Endothelial cell of umbilical vein (primary cell): ENCODE measurements at places on chromosomes 6 and 20. TPM values are rescaled to one million over a fixed set of nuclear protein-coding genes. Genes with fewer than 3 reads are reported as not detected.

DNA sequence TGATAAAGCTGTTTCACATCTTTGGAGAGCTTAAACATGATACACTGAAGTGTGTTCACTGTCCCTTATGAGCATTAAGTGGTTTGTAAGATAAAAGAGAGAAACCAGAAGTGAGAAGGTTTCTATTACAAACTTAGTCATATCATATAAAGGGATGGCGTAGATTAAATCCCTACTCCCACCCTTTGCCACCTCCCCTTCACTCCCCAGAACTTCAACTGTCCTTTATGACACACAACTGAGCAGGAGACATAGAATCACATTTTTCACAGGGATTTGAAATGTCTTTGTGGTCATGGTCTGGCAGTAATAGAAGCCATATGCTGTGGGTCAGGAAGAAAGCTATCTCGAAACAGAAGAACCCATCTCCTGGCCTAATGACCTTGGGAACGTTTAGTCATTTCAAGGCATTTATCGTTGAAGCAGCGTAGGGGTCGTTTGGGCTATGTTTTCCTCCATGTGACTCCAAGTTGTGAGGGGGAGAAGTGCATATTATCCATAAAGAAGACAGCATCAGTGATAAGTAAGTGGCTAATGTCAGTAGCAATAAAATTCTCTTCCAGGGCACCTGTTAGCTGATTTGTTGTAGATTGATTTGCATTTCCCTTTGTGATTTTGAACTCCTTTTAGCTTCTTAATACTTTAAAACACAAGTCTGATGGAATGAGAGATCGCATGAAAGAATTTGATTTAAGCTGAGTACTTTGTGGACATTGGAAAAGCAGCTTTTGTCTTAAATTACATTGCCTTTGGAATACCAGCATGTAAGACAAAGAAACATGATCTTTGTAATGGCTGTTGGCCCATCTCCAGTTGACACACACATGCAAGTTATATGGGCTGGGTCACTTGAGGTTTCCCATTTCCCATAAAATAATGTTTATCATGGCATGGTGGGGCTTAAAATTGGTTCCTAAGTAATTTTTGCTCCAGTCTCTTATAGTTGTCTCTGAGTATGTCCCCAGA, 501.5 kb upstream of the FLRT3 start:
- peak; percentile 52 for DNase-seq

WFDC12 gene
- not detected in 2 replicates for total RNA-seq

RGL2 gene
- 85.8 and 90.3 TPM in 2 replicates for total RNA-seq

DNA sequence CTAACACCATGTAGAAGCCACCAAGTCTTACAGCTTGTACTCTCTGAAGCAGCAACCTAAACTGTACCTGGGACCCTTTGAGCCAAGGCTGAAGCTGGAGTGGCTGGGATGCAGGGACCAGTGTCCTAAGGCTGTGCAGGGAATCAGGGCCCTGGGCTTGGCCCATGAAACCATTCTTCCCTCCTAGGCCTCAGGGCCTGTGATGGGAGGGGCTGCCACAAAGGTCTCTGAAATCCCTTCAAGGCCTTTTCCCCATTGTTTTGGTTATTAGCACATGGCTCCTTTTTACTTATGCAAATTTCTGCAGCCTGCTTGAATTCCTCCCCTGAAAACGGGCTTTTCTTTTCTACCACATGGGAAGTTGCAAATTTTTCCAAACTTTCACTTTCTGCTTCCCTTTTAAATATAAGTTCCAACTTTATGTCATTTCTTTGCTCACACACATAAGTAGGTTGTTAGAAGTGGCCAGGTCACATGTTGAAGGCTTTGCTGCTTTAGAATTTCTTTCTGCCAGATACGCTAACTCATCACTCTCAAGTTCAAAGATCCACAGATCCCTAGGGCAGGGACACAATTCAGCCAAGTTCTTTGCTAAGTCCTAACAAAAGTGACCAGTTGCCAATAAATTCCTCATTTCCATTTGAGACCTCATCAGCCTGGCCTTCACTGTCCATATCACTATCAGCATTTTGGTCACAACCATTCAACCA, 28.2 kb upstream of the ATXN1 start:
- DNase-seq = no peak

DNA sequence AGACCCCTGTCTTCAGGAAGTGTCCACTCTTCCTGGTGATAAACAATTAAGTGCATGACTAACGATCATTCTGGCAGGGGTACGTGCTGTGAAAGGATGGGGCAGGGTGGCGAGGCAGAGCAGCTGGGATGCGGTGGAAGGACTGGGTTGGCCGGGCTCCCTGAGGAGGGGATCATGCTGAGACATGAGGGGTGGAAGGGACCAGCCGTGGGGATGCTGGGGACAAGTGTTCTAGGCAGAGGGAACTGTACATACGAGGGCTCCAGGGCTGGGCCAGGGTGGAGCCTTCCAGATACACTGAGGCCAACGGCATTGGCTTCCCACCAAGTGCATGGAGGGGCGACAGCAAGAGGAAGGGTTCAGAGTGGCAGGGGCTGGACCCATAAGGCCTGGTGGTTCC, 65.7 kb upstream of the SIRPA start:
- DNase-seq = no peak

GRCh38 chr6:26457264-26457805, 420 bp upstream of the BTN2A1 start:
- no peak for DNase-seq
